Kidney epithelial cell (primary cell): ENCODE measurements at places on chromosomes 3 and 15.
A peak's percentile ranks its signal among the peaks of the same experiment; 100 is the strongest.

DNA sequence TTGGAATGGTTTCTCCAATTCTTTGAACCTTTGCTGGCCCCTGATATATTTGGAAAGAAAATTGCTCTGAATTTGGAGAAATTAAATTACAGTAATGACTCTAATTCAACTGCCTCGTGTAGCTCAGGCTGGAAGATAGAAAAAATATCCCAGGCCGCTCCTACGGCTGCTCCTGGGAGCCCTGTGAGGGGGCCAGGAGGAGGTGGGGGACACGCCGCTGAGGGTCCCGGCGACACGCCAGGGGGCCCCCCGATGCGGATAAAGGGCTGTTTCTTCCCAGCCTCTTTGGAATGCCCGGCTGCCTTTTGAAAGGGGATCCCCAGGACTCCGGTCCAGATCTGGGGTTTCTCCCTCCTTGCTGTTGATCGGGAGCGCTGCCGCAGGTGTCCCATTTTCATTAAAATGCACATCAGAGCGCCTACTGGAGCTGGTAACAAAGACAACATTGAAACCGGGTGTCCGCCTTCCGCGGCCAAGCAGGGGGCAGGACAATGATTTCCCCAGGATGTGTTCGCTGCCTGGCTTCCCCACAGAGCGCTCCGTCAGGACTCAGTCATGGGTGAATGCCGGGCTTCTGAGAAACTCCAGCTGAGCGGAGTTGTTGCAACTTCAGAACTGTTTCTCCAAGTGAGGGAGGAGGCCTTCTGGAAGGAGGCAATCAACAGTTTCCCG, 200.1 kb upstream of the KBTBD8 start:
- peak; percentile 63 for DNase-seq

GRCh38 chr15:48451241-48451640, 120.0 kb downstream of the DUT start:
- no peak for DNase-seq

DNA sequence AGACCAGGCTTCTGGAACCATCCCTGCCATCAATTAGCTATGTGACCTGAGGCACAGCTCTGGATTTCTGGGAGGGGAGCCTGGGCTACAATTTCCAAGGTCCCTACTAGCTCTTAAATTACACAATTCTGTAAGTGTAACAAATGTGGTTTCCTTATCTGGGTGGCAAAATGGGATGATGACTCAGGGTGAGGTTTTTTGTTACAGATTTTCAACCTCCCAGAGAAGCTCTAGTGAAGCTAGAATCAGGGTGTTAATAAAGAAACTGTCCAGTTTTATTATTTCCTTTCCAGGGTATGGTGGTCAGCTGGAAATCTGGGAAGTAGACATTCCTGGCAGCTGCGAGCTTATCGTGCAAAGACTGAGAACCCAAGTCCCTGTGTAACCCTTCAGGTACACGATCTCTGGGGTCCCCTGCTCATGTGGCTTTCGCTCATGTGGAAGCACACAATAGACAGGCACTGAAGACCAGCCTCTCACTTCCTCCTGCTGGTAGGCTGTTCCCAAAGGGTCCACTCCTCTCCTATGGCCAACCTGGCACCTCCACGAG, 7.3 kb downstream of the RAB27A start:
- peak; percentile 42 for DNase-seq

- no peak for DNase-seq
These were observed 77.1 kb upstream of the MLF1 start for GRCh38 chr3:158493931-158494330.

GRCh38 chr3:114411190-114411668, 117.4 kb downstream of the TIGIT start:
- no peak for DNase-seq

- DNase-seq: no peak
These were observed at the start of gene EOMES for GRCh38 chr3:27721717-27722564. TSS of gene EOMES (minus strand) at chr3:27722323. CDS start at chr3:27722294, 29 bp downstream.

GRCh38 chr3:130849091-130849552, 44.8 kb upstream of the ATP2C1 start:
- no peak for DNase-seq

DNA sequence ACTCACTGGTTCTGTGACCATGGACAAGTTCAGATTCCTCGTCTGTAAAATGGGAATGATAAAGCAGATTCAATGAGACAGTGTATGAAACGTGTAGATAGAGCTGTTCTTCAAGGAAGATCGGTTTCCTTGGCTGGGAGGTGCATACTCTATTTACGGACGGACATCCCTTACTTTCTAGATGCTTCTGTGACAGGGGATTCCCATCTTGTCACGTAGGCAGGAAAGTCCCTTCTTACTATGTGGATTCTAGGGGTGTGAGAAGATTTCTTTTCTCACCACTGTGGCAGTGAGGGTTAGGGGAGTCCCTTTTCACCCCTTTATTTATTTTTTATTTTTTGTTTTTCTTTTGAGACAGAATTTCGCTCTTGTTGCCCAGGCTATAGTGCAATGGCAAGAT, 180.9 kb upstream of the TBL1XR1 start:
- no peak for DNase-seq

- DNase-seq: no peak
These were observed 59.5 kb downstream of the BFSP2 start for GRCh38 chr3:133459400-133459799.

DNA sequence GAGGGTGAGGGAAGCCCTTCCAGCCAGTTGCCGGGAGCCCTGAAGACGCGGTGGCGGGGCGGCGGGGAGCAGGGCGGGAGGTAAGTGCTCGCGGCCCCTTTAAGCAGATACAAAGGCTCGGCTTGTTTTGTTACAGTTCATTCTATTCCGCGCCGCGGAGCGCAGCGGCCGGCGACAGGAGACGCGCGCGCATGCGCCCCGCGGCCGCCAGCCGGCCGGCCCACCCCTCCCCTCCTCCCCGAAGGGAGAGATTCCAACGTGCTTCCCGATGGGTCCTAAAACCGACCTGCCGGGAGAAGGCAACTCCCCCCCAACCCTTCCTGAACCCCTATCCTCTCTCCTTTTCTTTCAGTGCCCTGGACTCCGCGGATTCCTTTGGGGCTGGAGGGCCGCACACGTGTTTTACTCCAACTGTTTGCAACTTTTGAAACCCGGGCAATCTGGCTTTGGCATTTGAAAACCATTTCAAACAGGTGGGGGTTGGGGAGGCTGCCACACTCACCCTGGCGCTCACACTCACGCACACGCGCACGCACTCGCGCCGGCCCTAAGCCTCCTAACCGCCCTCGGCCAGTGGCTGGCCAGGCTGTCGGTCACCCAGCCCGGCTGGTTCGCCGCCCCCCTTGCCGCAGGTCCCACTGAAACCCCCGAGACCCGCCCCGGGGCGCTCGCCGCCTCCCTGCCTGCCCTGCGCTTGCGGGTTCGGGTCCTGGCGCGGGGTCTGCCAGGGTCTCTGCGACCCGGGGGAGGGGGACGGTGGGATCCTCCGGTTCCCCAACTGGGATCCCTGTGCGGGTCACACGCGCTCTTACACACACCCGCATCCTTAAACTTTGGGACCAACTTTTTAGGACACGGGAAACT, at the start of gene MAGI1:
Gene MAGI1 (minus strand): TSS at position 193 of the 864 bp plus-strand sequence. CDS start 610 bp downstream, outside the sequence.
- DNase-seq: peak; percentile 83
